ENCODE measurements at places on chromosomes 12 and 14.

DNA sequence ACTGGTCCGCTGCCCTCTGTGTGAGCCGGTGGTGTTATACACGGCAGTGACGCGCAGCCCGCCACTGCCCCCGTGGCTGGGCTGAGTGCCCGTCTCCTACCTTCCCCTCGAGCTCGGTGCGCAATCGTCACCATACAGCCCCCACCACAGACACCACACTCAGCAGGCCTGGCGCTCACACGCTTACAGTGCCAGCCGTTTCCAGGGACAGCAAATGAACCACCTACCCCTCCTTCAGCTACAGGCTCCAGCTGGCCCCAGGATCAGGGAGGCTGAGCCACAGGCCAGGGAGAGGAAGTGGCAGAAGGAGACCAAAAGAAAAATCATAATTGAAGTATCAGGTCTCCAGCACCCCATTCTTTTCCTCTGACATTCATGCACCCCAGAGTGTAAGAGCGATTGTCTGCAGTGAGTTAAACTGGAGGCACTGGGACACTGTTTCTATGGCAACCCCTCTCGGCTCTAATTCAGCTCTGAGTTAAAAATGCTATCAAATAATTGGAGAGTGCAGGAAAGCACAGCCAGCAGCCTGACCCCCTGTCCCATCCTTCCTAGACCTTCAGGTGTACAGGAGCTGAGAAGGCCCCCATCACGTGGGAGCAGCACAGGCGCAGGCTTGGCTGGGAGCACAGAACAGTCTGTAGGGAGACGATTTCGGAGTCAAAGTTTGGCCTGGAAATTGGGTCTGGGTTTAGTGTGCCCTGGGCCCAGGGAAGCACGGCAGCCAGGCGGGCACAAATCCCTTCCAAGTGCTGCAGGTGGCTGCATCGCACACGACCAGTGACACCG, 18.0 kb downstream of the LRTM2 start:
- DNase-seq = no peak

DNA sequence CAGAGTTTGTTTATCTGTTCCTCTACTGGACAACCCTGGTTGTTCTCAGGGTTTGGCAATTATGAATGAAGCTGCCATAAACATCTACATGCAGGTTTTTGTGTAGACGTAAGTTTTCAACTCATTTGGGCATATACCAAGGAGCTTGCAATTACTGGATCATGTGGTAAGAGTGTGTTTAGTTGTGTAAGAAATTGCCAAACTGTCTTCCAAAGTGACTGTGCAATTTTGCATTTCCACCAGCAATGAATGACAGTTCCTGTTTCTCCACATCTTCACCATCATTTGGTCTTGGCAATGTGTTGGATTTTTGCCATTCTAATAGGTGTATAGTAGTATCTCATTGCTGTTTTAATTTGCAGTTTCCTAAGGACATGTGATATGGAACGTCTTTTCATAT, 39.8 kb upstream of the FBXO33 start:
- DNase-seq = no peak

DNA sequence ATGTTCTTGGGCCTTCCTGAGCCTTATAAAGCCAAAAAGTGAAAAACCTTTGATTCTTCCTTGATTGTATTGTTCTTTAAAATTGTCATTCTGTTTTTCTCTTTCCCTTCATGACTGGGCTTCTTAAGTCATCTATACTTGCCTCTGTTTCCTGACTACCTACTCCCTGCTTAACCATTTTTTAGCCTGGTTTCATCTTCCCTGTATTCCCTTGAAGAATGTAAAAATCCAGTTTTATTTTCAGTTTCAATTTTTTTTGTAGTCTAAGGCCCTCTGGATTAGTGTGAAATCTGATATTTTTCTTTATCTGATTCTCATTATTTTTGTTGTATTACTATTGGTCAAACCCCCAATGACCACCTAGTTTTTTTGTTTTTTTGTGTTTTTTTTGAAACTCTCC, 46.3 kb downstream of the APAF1 start:
- DNase-seq = no peak

DNA sequence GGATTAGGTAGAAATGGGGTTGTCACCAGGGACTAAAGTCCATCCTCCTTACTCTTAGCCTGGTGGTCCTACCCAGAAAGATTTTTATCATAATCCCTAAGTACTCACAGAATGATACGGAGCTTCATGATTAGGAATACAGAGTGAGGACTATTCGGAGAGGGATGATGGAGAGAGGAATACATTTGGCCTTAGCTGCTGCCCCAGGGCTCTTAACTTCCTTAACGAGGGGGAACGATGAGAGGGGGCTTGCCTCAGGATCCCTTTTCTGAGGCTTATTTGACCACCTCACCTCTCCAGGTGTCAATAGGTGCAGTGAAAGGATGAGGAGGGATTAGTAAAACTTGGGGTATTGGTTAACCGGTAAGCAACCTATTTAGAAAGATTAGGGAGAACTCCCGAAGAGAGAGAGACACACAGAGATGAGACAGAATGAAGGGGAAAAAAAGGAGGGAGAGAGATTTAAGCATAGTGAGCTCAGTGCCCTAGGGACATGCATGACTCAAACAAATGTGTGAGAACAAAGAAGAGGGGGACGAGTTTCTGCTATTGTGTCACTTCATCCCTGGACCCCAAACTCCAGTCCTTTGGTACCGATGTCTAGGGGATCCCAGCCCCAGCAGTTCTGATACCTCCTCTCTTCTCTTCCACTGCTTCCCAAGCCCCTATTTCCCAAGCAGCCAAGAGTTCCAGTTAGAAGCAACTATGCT, 1.1 kb downstream of the NFE2 start:
- no peak for DNase-seq

- DNase-seq = peak; percentile 13
These were observed 111.2 kb upstream of the NOVA1 start for GRCh38 chr14:26709019-26709418.

- no peak for DNase-seq
These were observed 230.9 kb upstream of the LRIG3 start for GRCh38 chr12:59151243-59151642.

- DNase-seq = no peak
These were observed 11.5 kb upstream of the CABP1 start for GRCh38 chr12:120628919-120629318.

DNA sequence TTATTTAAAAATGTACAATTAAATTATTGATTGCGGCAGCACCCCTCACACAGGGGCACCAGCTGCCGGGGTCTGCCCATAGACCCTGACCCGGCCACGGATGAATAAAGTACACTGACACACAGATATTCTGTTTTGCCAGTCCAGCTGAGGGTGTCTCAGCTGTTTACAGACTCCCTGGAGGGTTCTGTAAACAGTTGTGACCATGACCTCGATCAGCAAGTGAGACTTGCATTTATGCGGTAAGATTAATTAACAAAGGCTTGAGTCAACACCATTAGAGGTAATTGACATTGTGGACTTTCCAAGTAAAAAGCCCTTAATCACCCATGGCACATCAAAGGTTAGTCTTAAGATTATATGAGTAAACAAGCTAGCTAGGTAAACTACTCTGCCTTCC, 94.3 kb downstream of the FUT8 start:
- DNase-seq = no peak

GRCh38 chr14:88882236-88882635, 57.8 kb downstream of the TTC8 start:
- DNase-seq = no peak

GRCh38 chr14:50344876-50345563, 32.9 kb downstream of the DMAC2L start:
- DNase-seq = no peak

Data from HTR-8/SVneo (cell line).